ENCODE measurements at places on chromosomes 11 and 22.
A peak's percentile ranks its signal among the peaks of the same experiment; 100 is the strongest.

GRCh38 chr11:102666331-102666957 lies 39.1 kb downstream of the MMP27 start:
- peak; percentile 63 for DNase-seq

DNA sequence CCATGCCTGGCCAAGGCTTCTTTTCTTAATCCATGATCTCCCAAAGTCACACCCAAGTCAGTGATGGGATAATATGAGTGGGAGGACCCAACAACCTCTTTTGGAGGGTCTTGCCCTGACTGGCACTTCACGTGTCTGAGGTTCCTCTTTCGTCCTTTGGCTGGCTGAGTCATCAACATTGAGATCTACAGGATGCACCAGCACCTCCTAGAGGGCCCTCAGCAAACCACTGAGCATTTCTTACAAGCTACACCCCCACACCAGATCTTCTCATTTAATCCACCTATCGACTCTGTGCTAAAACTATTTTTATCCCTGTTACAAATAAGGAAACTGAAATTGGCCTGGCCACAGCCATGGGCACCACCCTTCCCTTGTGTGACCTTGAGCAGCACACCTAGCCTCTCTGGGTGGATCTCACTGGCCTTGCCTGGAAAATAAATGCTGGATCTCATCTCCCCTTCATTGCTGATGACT lies 63.4 kb downstream of the FLI1 start:
- peak; percentile 46 for DNase-seq

- DNase-seq: no peak
Measured at GRCh38 chr11:44733877-44734276, 7.1 kb downstream of the TSPAN18 start.

GRCh38 chr11:131906963-131907362 lies 536.5 kb downstream of the NTM start:
- no peak for DNase-seq

DNA sequence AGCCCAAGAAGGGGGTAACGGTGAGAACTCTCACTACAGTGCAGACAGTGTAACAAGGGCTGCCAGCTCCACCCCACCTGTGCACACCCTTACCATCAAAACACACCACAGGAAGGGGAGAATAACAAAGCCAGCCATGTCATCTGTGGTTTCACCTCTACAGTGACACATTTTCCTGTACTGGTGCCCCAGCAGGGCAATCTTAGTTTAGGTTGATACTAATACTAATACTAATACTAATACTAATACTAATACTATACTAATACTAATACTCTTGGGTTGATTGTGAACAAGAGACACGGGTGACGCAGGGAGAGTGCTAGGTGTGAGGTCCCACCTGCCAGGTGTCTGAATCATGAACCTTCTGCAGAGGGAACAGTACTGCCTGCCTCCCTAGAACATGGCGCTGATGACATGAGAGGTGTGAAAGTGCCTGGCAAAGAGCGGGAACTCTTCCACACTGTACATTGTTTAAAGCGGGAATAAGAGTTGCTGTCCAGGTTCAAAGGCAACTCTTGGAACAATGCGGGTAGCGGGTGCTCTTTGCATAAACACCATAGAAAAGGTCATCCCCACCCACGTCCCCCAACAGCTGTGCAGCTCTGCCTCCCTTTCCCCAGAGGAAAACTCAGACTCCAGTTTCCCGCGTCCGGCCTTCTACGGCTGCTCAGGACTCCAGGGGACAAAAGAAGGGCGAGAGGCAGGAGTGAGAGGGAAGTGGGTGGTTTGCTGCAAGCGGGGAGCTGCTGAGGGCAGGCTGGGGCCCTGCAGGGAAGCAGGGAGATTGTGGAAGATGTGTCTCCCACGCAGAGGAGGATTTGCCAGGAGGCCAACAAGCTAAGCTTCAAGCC lies 25.0 kb upstream of the TMPRSS4 start:
- DNase-seq: no peak

- DNase-seq: no peak
Measured at GRCh38 chr11:30811226-30811755, 225.1 kb upstream of the MPPED2 start.

DNA sequence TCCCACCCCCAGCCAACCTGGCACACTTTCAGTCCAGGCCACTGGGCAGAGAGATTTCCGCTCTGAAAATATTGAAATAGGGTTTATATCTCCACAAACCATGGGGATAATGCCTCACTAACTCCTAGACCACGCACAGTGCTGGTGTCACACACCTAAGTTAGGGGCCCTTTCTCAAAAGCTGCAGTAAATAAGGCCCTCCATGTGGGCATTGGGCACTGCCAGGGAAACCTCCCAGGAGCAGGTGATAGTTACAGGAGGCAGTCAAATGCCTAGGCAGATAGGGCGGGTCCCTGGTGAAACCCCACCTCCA lies 3.1 kb upstream of the IL10RA start:
- DNase-seq: no peak

Data from M059J (cell line).